CD4-positive, alpha-beta memory T cell (primary cell): ENCODE measurements at places on chromosomes 7 and 10. TPM values are rescaled to one million over a fixed set of nuclear protein-coding genes. Genes with fewer than 3 reads are reported as not detected.

- DNase-seq: no peak
These were observed 59.6 kb downstream of the RUNDC3B start for GRCh38 chr7:87687653-87688254.

GRCh38 chr10:100927266-100927665 lies 14.5 kb downstream of the SLF2 start:
- DNase-seq: no peak

DNA sequence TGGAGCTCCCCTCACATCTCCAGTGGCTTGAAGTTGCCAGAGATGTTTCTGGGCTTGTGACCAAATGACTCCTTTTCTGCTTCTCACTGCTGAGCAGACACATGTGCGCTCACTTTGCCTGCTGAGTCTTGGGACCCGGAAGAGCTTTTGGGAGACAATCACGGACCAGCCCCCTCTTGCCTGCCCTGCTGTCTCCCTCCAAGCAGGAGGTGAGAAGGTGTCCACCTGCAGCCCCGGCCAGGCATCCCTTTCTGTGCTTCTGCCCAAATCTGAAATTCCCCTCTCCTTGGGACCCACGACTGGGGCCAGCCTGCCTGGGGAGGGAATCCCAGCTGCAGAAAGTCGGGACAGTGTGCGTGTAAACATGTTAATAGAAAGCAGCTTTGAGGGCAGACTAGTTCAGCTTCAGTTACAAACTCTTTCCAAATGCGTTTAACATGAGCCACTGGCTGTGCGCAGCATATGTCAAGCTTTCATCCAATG lies 31.7 kb downstream of the HTRA1 start:
- no peak for DNase-seq

DNA sequence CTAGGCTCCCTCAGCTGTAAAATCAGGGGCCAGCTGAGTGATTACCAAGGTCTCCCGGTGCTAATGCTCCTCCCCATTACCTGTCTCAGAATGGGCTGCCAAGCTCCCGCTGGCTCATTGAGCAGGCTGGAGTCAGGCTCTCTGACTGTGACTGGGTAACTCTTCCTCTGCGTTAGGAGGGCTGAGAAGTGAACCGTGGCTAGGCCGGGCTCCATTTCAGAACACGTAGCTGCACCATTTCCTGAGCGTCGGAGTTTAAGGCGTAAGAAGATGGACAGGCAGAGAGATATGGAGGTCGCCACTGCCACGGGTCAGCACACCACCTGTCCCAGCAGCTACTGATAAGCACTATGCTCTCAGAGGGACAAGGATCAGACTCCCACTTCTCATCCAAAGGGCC lies 250.3 kb downstream of the TCERG1L start:
- DNase-seq: no peak

DNA sequence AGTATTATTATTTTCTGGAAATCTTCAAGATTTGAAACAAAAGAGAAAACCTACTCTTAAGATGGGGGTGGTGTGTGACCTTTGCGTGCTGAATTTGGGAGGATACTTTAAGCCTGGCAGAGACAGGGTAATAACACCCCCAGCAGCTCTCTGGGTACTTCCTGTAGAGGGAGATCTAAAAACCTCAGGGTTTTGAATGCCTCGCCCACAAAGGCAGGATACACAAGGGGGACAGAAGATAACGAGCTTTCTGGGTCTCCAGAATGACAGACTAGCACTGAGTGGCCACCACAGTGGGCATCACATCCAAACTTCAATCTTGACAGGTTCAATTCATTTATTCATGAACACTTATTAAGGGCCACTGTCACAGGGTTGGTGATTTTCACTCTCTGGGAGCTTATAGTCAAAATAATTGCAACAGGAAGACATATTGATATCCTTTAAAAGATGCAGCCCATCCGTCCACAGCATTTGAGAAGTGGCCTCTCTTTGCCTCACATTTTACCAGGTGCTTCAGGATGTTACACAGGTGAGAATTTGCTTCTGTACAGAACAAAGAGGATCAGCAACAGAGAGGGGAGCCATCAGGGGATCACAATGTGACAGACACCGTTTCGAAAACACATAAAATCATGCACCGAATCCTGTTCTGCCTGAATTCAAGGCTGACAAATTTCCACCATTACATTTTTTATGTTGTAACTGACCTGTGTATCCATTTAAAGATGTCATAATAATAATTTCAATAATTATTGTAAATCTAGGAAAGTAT lies 14.3 kb downstream of the CPA1 start:
- no peak for DNase-seq

GRCh38 chr10:31064348-31064747 lies 32.7 kb upstream of the ZNF438 start:
- DNase-seq: no peak

DNA sequence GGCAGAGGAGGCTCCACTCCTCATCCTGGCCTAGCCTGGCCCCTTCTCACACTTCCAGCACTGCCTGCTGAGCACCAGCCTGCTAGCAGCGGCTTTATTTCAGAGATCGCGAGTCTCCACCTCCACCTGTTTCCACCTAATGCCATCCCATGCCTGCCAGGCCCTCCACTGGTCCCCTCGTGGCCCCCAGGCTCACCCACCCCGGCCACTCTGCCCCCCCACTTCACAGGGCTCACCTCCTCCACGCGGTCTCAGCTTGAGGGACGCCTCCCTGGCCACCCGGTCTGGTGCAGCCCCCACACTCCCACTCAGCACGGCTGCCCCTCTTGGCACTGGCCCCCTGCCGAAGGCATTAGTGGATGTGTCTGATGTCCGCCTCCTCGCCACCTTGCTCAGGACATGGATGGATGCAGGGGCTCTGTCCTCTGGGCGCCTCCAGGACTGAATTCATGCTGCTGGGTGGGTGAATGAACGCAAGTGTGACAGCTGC lies 3.8 kb upstream of the NKX6-2 start:
- DNase-seq: no peak

Gene IFIT1
- total RNA-seq: 6.3 TPM

GRCh38 chr7:47905076-47905920 lies 43.0 kb downstream of the PKD1L1 start:
- no peak for DNase-seq

DNA sequence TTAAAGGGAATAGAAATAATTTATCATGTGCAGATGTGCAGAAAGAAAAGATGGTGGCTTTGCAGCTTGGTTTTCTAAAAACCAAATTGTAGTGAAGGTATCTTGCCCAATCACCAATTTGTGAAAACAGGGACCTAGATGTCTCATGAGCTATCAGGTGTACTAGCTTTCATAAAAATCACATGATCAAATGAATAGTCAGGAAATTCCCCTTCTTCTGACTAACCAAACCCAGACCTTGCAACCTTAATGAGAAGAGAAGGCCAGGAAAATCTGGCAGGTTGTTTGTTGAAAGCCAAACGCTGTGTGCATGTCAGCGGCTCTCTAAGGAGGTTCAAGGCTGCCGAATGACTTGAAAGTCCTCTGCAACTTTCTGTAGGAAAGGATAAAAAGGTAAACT lies 304.4 kb upstream of the NRP1 start:
- no peak for DNase-seq

DNA sequence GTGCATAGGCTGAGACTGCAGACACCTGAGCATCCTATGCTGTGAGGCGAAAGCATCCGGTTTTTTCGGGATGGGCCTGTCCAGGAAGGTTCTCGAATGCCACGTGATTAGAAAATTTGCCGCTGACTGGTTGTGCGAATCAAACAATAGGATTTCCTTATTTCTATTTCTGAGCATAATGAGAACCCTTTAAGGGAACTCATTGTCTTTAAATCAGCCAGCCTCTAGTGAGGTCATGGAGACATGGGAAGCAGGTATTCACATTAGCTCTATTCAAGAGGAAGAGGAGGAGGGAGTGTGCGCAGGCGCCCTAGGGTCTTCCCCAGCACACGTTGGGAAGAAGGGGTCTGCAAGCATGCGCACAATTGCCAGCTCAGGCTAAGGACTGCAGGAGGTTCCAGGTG lies 5.6 kb downstream of the GIMAP1 start:
- DNase-seq: no peak

Gene GPR15LG
- not detected for total RNA-seq
